ENCODE measurements at places on chromosomes 7 and 10. TPM values are rescaled to one million over a fixed set of nuclear protein-coding genes. Genes with fewer than 3 reads are reported as not detected.

SLC29A4 gene
- 0.54 TPM for total RNA-seq

ZNF736 gene
- 17.7 TPM for total RNA-seq

ACTR3C gene
- total RNA-seq = 7.8 TPM

DNAJC12 gene
- total RNA-seq = 1.4 TPM

FGL2 gene
- total RNA-seq = 3.5 TPM

IKZF1 gene
- not detected for total RNA-seq

MET gene
- 84.0 TPM for total RNA-seq

ATRNL1 gene
- 12.5 TPM for total RNA-seq

HOXA7 gene
- total RNA-seq = 5.0 TPM

EIF3B gene
- 166 TPM for total RNA-seq

POM121 gene
- 7.2 TPM for total RNA-seq

RPEL1 gene
- total RNA-seq = 0.13 TPM

CADPS2 gene
- total RNA-seq = 27.3 TPM

OPN4 gene
- total RNA-seq = not detected

IQUB gene
- 1.2 TPM for total RNA-seq

GHRHR gene
- total RNA-seq = not detected

EBLN1 gene
- total RNA-seq = not detected

SYT15B gene
- total RNA-seq = 0.39 TPM

GFRA1 gene
- total RNA-seq = 22.7 TPM

SRGN gene
- total RNA-seq = 183 TPM

AGAP6 gene
- 3.4 TPM for total RNA-seq

MMP21 gene
- total RNA-seq = not detected

PHYHIPL gene
- not detected for total RNA-seq

FFAR4 gene
- not detected for total RNA-seq

C10orf53 gene
- total RNA-seq = not detected

LAMB4 gene
- total RNA-seq = under 0.01 TPM

SFRP4 gene
- total RNA-seq = 59.5 TPM

PPP1R17 gene
- not detected for total RNA-seq

PDCD11 gene
- 23.8 TPM for total RNA-seq

GIMAP1 gene
- total RNA-seq = 0.13 TPM

DLD gene
- total RNA-seq = 77.0 TPM

MKI67 gene
- 17.0 TPM for total RNA-seq

FEZF1 gene
- total RNA-seq = not detected

NKX1-2 gene
- not detected for total RNA-seq

RBP4 gene
- 11.1 TPM for total RNA-seq

PILRA gene
- total RNA-seq = not detected

PDE6C gene
- total RNA-seq = not detected
